ENCODE measurements at places on chromosomes 2 and 18.

- DNase-seq = no peak
Measured at GRCh38 chr2:160465406-160465805, 28.2 kb downstream of the RBMS1 start.

DNA sequence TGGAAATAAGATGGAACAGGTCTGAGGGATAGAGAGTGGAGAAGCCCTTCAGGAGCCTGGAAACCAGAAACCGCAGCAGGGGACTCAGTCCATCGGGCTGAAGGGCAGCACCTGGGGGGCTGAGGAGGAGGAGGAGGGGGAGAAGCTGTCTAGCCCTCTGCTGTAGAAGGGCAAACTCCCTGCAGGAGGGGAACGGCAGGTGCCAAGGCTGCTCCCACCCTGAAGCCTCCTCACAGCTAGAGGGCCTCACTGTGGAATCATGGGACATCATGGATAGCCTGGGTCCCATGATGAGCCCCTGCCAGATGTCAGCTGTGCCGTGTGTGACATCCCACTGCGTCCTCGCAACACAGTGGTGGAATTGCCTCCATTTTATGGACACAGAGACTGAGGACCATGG, 435 bp downstream of the MYO7B start:
- DNase-seq = no peak

DNA sequence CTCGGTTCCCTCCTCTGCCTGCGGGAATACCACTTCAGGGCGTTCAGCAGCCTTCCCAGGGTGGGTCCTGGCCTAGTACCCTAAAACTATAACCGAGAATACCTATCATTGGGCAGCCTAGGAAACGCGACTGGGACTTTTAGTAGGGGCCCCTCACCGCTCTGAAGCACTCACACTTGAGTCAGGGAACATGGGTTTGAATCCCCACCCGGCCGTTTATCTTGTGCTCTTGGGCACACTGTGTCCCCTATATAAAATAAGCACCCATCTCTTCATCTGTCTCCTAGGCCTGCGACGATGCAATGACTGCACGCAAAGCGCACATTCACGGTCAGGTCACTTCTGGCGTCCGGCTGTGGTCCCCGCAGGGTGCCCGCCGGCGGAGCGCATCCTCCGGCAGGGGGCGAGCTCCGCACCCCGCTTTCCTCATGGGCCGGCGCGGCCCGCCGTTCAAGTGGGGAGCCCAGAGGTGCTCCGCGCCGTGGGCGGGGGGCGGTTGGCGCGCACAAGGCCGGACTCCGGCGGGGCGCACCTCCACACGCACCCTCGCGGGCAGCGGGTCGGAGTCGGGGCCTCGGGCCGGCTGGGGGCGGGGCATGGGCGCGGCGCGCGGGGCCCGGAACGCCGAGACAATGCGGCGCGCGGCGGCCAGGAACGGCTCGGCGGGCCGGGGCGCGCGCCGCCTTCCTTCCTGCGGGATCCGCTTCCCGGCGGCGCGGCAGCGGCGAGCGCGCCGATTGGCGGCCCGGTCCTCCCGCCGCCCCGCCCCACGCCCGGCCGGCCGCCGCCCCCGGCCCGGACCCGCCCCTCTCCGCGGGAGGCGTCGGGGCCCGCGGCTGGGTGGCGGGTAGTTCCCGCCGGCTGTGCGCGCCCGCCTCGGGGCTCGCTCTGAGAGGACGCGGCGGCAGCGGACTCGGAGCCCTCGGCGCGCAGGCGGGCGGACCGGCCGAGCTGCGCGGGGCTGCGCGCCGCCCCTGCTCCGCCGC, at the start of gene ASAP2:
ASAP2 (plus strand) TSS at position 850 of the 986 bp plus-strand sequence. CDS start 293 bp downstream, outside the sequence.
- DNase-seq = peak; percentile 76

GRCh38 chr2:3752376-3752775, 49.0 kb downstream of the DCDC2C start:
- no peak for DNase-seq

- DNase-seq = no peak
Measured at GRCh38 chr2:68714866-68715265, 19.7 kb upstream of the ARHGAP25 start.

GRCh38 chr2:237721458-237721857, 77.1 kb upstream of the RBM44 start:
- no peak for DNase-seq

DNA sequence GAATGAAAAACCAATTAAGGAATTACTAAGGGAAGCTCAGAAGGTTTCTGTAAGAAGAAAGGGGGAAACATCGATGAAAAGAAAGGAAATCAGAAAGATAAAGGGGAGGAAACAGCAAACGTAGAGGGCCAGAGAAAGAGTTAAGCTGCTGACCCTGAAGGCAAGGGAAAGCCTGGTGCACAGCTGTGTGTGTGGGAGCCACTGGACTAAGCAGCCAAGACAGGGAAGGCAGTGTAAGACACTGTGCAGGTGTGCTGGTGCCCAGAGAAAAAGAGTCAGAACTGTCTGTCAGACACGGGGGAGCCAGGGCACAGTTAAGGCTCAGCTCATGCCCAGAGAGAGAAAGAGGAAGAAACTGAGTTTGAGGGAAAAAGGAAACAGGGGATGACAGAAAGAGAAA, 104.0 kb downstream of the HIBCH start:
- no peak for DNase-seq

DNA sequence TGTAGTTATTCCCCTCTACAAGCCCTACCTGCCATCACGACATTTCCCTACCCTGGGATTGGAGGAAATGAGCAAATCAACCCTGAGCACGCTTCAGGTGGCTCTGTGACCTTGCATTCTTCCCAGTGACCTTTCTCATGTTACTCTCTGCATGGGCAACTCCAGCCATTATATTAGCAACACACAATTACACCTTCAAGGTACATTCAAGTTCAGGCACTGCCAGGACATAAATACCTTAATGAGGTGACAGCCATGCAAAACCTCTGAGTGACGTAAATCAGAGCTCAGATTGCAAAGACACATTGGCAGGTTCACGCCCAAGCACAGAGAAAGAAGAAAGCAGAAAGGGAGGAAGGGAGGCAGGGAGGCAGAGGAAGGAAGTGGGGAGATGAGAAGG, 68.7 kb upstream of the ALK start:
- no peak for DNase-seq

- no peak for DNase-seq
Measured at GRCh38 chr18:33446604-33447003, 6.1 kb upstream of the CCDC178 start.

DNA sequence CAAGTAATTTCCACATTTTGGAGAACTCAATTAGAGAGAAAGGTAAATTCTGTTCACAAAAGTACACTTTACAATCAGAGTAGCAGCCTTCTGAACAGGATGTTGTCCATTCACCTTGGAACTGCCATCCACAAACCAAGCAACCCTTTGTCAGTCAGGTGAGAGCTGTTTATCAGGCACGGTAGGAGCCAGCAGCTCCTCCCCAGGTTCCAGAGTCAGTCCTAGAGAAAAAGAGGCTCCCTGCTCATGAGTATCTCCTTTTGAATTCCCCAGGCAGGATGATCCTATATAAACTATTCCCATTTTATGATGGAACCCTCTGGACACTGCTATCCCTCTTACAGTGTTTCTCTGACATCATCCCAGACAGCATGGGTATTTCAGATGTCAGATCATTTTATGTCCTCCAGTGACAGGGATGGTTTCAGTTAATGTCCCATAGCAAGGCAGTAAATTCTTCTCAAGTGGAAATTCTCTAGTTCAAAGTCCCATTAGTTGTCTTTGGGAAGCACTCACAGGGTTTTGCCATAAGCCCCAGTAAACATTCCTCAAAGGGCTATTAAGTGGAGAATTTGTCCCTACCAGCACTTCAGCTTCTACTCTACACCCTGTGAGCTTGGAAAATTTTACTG, 34.5 kb upstream of the CSRNP3 start:
- no peak for DNase-seq

DNA sequence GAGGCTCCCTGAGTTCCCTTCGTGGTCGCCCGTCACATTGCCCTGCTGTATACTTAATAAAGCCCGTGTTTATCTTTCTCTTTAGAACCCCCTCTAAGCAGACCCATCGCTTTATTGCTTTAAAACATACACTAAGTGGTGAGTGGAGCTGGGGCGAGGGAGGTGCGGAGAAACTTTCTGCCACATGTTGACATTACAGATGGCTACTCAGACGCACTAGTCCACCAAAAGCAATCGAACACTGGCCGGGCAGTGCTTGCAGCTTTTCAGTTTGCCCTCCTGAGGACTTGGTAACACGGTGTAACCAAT, 859 bp upstream of the COLEC12 start:
- no peak for DNase-seq

GRCh38 chr18:12880541-12880910, 3.5 kb downstream of the PTPN2 start:
- no peak for DNase-seq

DNA sequence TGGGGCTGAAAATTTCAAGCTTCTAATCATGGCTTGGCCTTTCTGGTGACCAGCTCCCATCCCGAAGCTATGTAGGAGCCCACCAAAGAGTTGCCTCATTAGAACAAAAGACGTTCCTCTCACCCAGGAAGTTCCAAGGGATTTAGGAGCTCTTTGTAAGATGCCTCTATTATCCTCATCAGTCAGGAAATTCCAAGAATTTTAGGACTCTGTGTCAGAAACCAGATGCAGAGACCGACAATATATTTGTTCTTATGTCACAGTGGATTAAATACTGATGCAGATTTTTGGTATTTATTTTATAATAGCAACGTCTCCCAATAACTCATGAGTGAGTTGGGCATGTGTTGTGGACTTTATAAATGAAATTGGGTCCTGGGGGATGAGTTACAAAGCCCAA, 91.8 kb upstream of the SKOR2 start:
- DNase-seq = peak; percentile 82

DNA sequence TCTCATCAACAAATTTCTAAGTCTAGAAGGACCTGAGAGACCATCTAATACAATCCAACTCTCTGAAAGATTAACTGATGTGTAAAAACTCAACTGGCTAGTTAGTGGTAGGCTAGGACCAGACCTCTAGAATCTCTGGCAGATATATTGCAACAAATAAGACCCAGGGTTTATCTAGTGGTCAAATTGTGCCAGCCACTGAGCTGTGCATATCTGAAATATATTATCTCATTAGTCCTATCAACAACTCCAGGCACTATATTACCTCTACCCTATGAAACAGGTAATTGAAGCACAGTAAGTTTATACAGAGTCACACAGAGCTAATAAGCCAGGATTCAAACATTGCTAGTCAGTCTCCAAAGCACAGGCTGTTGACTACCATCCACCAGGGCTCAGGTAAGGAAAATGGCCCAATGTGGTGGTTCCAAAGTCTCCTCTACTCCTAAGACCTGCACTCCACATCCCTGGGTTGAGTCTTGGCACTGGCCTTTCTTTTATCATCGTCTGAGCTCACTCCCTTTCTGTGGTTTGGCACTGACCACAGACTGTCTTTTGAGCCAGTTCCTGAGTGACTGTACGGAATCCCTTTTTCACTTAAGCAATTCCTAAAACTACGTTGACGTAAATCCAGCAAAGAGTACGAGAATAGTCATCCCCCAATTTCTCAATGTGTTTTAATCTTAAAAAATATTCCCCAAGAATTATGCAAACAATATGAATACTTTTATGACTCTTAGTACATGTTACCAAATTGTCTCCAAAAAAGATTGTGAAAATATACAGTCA, 11.9 kb upstream of the PID1 start:
- DNase-seq = peak; percentile 84

- no peak for DNase-seq
Measured at GRCh38 chr2:105682401-105682800, 62.3 kb upstream of the NCK2 start.

GRCh38 chr2:32514946-32515345, 112.9 kb upstream of the TTC27 start:
- no peak for DNase-seq

GRCh38 chr18:22465859-22466457, 48.2 kb upstream of the CTAGE1 start:
- DNase-seq = peak; percentile 98

GRCh38 chr2:96185516-96185915, 23.1 kb downstream of the STARD7 start:
- no peak for DNase-seq

DNA sequence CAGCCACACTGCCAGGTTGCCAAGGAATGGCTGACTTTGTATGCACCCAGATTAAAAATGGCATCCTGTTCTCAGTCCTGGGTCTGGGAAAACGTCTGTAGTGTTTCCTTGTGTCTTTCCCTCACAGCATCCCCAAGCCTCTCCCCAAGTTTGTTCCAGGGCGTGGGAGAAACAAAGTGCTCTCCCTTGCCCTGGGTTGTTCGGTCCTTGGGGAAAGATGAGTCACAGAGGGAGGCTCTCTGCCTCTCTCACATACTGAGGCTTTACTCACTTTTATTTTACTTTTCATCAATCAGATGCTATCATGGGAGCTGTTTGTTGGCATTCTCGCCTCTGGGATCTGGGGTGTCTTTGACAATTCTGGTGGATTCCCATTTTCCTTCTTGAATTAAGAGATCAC, 492.3 kb downstream of the XIRP2 start:
- DNase-seq = no peak

GRCh38 chr2:10079870-10080535, at the start of gene CYS1:
Gene CYS1, minus strand, starts transcription at chr2:10080411. Its CDS starts 188 bp downstream, at chr2:10080223.
- no peak for DNase-seq

DNA sequence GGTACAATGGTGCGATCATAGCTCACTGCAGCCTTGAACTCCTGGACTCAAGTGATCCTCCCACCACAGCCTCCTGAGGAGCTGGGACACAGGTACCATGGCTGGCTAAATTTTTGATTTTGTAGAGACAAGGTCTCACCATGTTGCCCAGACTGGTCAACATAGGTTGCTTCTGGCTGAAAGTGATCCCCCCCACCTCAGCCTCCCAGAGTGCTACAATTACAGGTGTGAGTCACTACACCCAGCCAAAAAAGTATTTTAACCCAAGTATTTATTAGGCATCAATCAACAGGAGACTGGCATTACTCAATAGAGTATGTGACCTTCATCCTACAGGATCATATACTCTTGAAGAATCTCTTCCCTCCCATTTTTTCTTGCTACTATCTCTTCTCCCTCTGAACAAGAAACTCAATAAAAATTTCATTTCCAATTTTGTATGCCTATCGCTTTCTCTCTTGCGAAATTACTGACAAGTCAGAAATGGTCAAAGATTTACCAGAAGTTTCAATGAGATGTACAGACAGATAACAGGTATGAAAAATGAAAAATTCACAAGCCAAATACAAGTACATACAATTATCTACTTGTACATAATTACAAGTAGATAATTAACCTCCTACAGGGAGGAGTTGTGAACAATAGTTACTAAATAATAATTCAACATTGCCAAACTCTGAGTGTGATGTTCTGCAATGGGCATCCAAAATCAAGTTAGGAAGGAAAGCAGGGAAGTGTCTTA, 34.9 kb upstream of the CCNT2 start:
- DNase-seq = no peak

- DNase-seq = no peak
Measured at GRCh38 chr18:6948281-6949055, 169.1 kb downstream of the LAMA1 start.
